DND-41 (cell line): ENCODE measurements at places on chromosomes 7 and 10.

GRCh38 chr10:131212763-131213325 is 98.7 kb downstream of the TCERG1L start:
- H3K4me1 ChIP-seq: no peaks in the 10 kb centered on the region
- H3K27me3 ChIP-seq: no peaks in the 10 kb centered on the region
- no peak for DNase-seq
- no peaks in the 10 kb centered on the region for H3K36me3 ChIP-seq

- H3K4me1 ChIP-seq: no peaks in the 10 kb centered on the region
- no peak overlapping the region for H3K27ac ChIP-seq
- H3K36me3 ChIP-seq: no peaks in the 10 kb centered on the region
- H3K4me3 ChIP-seq: no peak overlapping the region
- H3K27me3 ChIP-seq: no peaks in the 10 kb centered on the region
Measured at GRCh38 chr10:129853562-129853903, 110.5 kb downstream of the EBF3 start.

DNA sequence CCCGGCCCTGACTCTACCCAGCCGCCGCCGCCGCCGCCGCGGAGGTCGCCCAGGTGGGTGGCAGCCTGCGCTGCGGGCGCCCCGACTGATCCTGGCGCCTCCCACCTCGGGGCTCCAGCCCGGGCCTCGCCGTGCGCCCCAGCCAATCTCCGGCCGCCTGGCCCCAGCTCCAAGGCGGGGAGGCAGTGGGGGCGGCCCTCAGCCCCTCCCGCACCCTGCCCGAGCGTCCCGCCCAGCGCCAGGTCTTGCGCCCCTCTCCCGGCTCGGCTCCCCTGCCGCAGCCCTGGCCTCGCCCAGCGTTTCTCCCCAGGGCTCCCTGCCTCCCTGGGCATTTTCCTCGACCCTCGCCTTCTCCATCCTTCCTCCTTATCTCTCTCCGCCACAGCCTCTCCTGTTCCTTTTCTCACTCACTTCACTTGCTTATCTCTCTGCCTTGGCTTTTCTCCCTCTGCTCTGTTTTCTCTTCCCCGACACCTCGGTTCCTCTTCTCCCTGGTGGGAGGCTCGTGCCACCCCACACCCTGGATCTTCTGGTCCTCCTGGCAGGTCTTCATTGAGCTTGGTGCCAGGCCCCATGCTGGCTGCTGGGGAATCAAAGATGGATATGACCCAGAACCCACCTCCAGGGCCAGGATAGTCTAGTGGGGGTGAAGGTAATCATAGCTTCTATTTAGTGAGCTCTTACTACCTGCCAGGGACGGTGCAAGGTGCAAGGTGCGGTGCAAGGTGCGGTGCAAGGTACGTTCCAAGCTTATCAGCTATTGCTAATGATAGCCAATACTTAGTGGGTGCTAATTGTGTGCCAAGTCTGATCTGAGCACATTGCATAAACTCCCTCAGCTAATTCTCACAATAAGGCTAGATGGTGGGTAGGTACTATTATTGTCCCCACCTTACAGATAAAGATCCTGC is at the start of gene SFRP5:
Gene SFRP5 (minus strand): TSS at position 87 of the 911 bp plus-strand sequence. CDS start 166 bp downstream, outside the sequence.
- no peak within 1 kb of the TSS for H3K4me3 ChIP-seq
- no peaks in the 10 kb centered on the region for H3K27me3 ChIP-seq
- DNase-seq: no peak
- H3K27ac ChIP-seq: no peak within 1 kb of the TSS
- H3K4me1 ChIP-seq: no peaks in the 10 kb centered on the region

- H3K36me3 ChIP-seq: no peaks in the 10 kb centered on the region
- DNase-seq: no peak
- no peak overlapping the region for H3K4me3 ChIP-seq
- H3K4me1 ChIP-seq: no peaks in the 10 kb centered on the region
Measured at GRCh38 chr7:117478836-117479224, 995 bp upstream of the CFTR start.

DNA sequence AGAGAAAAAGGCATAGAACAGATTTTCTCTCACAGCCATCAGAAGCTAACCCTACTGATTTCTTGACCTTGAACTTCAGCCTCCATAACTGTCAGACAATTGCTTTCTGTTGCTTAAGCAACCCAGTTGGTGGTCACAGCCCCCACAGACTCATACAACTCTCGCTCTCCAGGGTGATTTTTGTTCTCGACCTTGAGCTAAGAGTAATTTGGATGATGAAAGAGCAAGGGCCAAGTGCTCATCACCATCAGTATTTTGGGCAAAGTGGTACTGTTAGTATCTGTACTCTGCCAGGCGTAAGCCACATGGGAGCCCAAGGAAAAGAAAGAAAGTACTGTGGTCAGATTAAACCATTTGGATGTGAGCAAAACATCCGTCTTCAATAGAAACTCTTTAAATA is 81.9 kb downstream of the AOAH start:
- no peaks in the 10 kb centered on the region for H3K27me3 ChIP-seq
- H3K36me3 ChIP-seq: no peaks in the 10 kb centered on the region
- no peak overlapping the region for H3K27ac ChIP-seq
- peaks cover 39% of the 10 kb centered on the region for H3K4me1 ChIP-seq
- no peak for DNase-seq

DNA sequence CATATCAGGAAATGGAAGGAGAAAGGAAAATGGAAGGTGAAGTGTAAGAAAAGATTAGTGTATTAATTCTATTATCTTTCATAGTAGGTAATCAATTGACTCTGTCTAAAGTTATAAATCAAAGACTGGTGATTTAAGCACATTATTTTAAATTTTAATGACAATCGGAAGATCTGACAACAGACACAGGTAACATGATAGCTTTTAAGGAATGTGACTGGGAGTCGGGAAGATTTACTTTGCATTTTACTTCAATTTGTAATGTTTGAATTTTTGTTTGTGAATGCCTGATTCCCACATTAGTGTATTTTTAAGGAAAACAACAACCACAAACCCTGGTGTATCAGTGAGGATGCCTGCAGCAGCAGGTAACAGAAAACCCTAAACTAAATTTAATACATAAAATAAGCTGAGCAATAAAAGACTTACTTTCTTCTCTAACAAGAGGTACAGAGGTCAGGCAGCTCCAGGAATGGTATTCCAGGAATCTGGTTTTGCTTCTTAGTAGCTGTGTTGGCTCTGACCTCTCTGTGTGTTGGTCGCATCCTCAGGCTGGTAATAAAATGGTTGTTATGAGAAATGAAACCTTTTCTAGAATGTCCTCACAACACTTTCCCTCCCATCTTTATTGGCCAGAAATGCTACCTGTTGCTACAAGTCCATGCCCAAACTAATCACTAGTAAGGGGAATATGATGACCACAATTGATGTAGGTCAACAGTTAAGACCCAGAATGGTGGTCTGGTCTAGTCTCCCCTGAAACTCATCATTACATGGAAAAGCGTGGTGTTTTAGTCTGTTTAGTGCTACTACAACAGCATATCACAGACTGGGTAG is 12.2 kb downstream of the DNAJB9 start:
- no peak overlapping the region for H3K27ac ChIP-seq
- no peak for DNase-seq
- H3K4me3 ChIP-seq: no peak overlapping the region
- H3K36me3 ChIP-seq: peaks cover 20% of the 10 kb centered on the region

GRCh38 chr7:43295429-43295828 is 183.0 kb downstream of the HECW1 start:
- DNase-seq: no peak
- no peaks in the 10 kb centered on the region for H3K4me1 ChIP-seq
- no peak overlapping the region for H3K4me3 ChIP-seq
- peaks cover 4% of the 10 kb centered on the region for H3K27me3 ChIP-seq
- H3K27ac ChIP-seq: no peak overlapping the region

GRCh38 chr7:43591558-43592180 is 8.8 kb downstream of the STK17A start:
- H3K27ac ChIP-seq: peak overlapping the region; percentile 45; the same call in 1 of the 2 replicates
- H3K27me3 ChIP-seq: no peaks in the 10 kb centered on the region
- H3K4me1 ChIP-seq: peaks cover 73% of the 10 kb centered on the region
- no peak overlapping the region for H3K4me3 ChIP-seq
- peaks cover 48% of the 10 kb centered on the region for H3K36me3 ChIP-seq

- H3K27ac ChIP-seq: no peak overlapping the region
- H3K27me3 ChIP-seq: no peaks in the 10 kb centered on the region
- H3K36me3 ChIP-seq: no peaks in the 10 kb centered on the region
- H3K4me1 ChIP-seq: no peaks in the 10 kb centered on the region
- H3K4me3 ChIP-seq: no peak overlapping the region
Measured at GRCh38 chr7:47624689-47625088, 42.8 kb upstream of the TNS3 start.

DNA sequence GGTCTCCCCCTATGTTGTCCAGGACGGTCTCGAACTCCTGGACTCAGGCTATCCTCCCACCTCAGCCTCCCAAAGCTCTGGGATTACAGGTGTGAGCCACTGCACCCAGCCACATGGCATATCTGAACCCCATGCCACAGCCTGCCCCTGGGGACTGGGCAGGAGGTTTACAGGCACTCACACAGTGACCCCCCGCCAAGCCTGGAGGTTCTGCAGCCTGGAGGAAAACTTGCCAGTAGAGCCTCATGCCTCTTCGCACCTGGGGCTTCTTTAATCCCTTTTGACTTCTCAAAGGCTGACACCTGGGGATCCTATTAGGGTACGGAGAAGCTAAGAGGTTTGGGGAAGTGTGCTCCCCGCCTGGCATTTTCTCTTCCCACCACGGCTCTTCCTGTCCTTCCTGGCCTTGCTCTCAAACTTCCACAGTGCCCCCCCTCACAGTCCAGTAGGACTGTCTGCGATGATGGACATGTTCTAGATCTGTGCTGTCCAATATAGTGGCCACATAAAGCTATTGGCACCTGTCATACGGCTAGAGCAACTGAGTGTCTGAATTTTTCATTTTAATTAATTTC is 11.4 kb upstream of the KCP start:
- H3K27ac ChIP-seq: no peak overlapping the region
- H3K4me3 ChIP-seq: no peak overlapping the region

- no peaks in the 10 kb centered on the region for H3K27me3 ChIP-seq
- no peaks in the 10 kb centered on the region for H3K36me3 ChIP-seq
- no peaks in the 10 kb centered on the region for H3K4me1 ChIP-seq
- no peak overlapping the region for H3K4me3 ChIP-seq
- DNase-seq: no peak
Measured at GRCh38 chr7:40965774-40966173, 737.1 kb downstream of the INHBA start.

GRCh38 chr10:56823849-56824248 is 462.8 kb upstream of the ZWINT start:
- DNase-seq: no peak
- no peak overlapping the region for H3K27ac ChIP-seq
- no peaks in the 10 kb centered on the region for H3K4me1 ChIP-seq
- no peak overlapping the region for H3K4me3 ChIP-seq
- H3K36me3 ChIP-seq: no peaks in the 10 kb centered on the region

DNA sequence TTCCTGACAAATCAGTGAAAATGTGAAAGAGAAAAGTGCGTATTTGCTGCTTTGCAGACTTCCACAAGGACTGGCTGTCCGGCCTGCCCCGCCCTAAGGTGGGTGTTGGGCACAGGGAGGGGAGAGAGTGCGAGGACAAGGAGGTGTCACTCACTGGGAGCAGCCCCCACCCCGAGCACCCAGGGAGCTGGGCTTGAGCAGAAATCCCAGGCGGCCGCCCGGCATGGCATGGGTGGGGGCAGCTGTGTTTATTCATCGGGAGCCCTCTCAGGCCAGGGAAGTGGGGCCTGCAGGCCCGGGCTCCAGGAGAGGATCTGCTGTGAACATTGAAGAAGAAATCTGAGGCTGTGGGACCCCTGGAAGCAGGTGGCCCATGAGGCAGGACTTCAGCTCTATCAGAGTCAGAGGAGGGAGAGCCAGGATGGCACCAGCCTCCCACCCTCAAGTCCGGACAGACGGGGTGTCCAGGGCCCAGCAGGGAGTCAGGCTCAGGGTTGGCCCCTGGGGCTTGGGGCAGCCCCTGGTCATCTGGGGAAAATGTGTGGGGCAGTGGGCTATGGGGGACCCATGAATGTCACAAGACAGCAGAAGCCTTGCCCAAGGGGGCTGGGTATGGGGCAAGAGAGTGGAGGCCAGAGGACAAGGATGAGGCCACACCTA is 164.4 kb upstream of the PPP2R2D start:
- H3K4me3 ChIP-seq: no peak overlapping the region
- no peak for DNase-seq
- no peak overlapping the region for H3K27ac ChIP-seq
- H3K36me3 ChIP-seq: no peaks in the 10 kb centered on the region
- no peaks in the 10 kb centered on the region for H3K4me1 ChIP-seq
- no peaks in the 10 kb centered on the region for H3K27me3 ChIP-seq

GRCh38 chr7:129741743-129742213 is 130.3 kb downstream of the NRF1 start:
- H3K27me3 ChIP-seq: no peaks in the 10 kb centered on the region
- H3K36me3 ChIP-seq: peaks cover 91% of the 10 kb centered on the region
- no peaks in the 10 kb centered on the region for H3K4me1 ChIP-seq

GRCh38 chr10:9215121-9215520 is 1160.6 kb downstream of the GATA3 start:
- no peaks in the 10 kb centered on the region for H3K36me3 ChIP-seq
- no peaks in the 10 kb centered on the region for H3K27me3 ChIP-seq
- no peak for DNase-seq

GRCh38 chr7:43583424-43584194 is 701 bp downstream of the STK17A start:
- peak overlapping the region; percentile 97 for H3K27ac ChIP-seq
- peak overlapping the region; percentile 83 for H3K4me3 ChIP-seq

DNA sequence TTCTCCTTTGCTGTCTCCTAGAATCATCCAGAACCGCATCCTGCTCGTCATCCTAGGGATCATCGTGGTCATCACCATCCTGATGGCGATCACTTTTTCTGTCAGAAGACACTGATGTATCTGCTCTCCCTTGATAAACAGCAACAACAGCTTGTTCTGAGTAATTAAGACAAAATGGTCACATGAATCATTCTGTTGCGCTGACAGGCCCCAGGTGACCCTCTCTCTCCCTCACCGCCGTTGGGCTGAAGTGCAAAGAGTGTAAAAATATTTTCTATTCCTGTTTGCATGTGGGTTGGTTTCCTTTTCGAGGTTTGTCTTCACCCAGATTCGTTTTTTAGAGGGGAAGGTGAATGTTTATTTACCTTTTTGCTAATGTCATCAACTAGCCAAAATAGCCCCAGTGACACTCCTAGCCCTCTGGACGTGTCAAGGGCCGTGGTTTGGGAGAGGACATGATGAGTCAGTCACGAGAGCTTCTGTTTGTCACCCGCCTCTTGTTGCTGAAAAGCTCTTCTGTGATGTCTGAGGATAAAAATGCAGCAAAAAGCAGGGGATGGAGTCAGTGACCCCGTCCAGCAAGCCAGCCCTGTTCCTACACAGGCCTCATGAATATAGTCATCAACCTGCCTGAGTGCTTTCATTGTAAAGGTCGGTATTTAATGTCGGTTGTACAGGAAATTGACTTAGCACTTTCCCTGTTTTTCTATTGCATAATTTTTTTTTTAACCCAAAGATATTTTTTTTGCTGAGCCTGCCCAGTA is 134.6 kb upstream of the TCF7L2 start:
- H3K4me3 ChIP-seq: no peak overlapping the region
- DNase-seq: no peak
- H3K36me3 ChIP-seq: 0 out of 2 replicates have a peak, but pooled peaks cover 2% of the 10 kb centered on the region

DNA sequence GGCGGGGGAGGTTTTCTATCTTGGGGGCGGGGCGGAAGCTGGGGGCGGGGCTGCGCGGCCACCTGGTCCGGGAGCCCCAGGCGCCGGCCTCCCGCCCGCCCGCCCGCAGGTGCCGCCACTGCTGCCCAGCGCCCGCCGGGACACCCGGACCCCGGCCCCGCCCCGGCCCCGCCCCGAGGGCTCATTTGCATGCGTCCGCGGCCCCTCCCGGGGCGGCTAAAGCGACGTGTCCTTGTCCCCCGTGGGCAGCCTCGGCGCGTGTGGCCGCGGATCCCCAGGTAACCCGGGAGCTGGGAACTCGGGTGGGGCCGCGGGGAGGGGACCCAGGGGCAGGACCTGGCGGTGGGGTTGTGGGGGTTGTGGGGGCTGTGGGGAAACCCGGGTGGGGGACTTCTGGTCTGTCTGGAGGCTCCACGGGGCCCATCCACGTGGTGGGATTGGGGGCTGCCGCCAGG is at the start of gene BHLHA15:
Gene BHLHA15 (plus strand): TSS at position 219 of the 455 bp plus-strand sequence. CDS start 871 bp downstream, outside the sequence.
- no peaks in the 10 kb centered on the region for H3K27me3 ChIP-seq
- no peak for DNase-seq
- H3K4me1 ChIP-seq: no peaks in the 10 kb centered on the region
- H3K4me3 ChIP-seq: no peak within 1 kb of the TSS
